NCI-H1105 treated with DMSO at 0.1 percent for 48 hours (cell line): ENCODE measurements at places on chromosomes 13 and 19.

GRCh38 chr19:5153601-5154128 is 184.8 kb downstream of the KDM4B start:
- DNase-seq: no peak

DNA sequence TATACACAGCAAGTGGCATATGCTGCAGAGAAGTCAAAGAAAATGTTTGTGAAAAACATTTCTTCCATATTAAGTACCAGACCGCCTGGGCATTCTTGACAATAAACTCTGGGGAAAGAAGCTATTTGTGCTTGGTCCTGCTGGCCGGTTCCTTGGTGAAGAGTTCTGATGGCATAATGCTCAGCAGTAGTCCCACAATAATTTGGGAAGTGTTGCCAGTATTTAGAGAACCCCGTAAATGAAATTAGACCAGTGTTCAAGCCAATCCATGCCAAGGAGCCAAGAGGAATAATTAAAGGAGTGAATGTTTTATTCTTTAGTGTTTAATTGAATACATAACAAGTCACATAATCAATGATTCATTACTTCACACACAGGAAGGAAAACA is 6.3 kb downstream of the KCTD12 start:
- DNase-seq: no peak

GRCh38 chr19:30516531-30516930 is 144.3 kb downstream of the ZNF536 start:
- DNase-seq: no peak

DNA sequence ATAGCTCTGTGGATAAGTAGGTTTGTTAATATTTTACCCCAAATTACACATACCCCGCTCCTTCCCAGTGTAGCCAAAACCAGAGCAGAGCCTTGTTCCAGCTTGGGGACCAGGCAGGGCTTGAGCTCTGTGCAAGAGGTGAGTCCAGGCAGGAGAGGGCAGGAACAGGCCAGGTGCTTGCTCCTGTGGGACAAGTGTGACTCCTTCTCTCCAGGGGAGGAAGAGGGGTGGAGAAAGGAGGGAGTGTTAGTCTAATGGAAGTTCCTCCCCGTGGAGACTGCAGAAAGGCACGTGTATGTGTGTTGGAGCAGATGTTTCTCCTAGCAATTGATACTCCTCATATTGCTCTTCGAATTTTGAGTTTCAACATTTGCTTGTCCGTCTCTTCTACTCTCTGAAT is 201.0 kb downstream of the FGF9 start:
- no peak for DNase-seq

DNA sequence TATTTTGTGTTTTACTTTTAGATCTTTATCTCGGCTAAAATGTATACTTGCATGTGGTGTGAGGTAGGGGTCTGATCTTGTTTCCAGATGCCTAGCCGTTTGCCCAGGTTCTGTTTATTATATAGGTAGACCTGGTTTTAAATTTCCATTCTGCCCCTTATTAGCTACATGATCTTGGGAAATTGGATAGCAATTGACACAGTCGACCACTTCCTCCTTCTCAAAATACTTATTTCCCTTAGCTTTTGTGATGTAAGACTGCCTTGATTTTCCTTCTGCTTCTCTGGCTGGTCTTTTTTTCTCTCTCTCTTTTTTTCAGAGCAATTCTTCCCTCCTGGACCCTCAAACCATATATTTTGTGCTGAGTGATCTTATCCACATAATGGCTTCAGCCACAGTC is 3.0 kb upstream of the PGLYRP1 start:
- no peak for DNase-seq

GRCh38 chr13:23322353-23323336 is 110.9 kb downstream of the SACS start:
- peak; percentile 68 for DNase-seq

GRCh38 chr19:23916991-23917390 is 2.3 kb downstream of the ZNF726 start:
- no peak for DNase-seq

DNA sequence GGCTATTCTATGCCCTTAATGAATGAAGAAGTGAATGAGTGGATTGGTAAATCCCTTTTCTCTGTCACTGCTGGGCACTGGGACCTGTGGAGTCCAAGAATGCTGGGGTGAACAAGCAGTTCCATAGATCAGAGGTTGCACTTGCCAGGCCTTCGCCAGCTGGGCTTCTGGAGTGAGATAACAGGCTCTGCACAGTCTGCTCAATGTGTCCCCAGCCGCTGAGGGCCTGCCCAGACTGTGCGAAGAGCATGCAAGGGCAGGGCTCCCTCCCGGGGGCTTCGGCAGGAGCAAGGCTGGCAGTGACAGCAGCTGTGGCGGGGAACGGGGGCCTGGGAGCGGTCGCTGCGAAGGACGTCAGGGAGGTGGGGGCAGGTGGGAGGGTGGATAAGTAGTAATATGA is 51.3 kb downstream of the ZNF536 start:
- no peak for DNase-seq

DNA sequence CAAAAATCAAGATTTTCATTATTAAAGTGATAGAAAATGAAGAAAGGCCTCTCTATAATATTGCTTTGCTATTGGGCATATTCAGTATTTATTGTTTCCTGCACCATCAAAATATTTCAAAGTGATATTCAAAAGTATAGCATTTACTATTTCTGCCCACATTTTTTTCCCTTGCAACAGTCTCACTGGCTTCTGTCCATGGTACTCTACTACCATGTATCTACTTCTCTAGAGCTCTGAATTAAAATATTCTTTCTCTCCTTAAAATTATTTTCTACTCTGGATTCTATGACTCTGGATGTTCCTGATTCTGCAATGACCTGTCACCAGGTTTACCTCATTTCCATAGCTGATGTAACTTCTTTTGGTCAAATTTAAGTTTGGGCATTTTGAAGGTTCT is 1508.3 kb upstream of the PRR20A start:
- DNase-seq: no peak

DNA sequence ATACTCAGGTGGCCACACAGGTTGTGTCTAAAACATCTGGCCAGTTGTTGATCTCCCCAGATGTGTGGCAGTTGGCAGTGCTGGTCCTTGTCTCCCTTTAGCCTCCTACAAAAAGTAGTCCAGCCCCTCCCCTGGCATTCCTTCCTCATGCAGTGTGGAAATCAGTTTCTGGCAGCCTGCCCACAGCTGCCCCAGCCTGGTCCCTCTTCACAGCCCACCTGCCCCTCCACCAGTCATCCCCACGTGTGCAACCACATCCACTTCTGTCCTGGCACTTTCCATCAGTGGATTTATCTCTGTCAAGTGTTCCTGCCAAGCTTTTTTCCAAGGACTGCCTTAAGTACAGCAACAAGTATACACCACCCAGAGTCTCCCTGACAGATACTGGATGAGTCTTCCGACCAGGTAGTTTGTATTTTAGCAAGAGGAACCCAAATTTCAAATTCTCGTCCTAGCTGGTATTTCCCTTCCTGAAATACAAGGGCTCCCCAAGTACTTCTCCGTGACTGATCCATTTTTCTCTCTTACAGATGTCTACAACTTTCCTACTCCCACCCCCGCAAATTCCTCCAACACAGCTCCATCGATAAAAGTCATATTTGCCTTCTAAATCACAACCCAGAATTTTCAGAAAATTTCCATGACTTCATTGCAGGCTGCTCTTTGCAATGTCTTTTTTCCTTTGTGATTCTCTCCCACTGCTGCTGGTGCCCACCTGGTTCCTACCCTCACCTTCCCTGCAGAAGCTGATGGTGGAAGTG is 313.5 kb downstream of the FOXO1 start:
- no peak for DNase-seq

DNA sequence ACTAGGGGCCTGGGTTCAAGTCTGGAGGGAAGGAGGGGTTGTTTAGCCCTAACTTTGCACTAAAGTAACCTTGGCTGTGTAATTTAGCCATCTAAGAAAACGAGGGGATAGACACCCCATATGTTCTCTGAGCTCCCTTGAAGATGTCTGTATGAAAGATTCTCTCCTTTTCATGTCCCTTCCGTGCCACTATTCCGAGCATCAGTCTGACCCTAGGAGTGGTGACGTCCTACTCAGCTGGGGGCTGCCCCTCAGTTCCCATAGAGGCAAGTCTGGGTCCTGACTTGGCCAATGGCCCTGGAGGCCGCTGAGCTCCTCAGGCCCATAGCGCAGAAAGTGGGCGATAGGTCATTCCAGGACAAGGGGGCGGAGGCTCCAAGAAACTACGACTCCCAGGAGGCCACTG is 790 bp upstream of the WDFY2 start:
- no peak for DNase-seq

- DNase-seq: no peak
Measured at GRCh38 chr13:111919286-111919685, 147.7 kb upstream of the SOX1 start.

DNA sequence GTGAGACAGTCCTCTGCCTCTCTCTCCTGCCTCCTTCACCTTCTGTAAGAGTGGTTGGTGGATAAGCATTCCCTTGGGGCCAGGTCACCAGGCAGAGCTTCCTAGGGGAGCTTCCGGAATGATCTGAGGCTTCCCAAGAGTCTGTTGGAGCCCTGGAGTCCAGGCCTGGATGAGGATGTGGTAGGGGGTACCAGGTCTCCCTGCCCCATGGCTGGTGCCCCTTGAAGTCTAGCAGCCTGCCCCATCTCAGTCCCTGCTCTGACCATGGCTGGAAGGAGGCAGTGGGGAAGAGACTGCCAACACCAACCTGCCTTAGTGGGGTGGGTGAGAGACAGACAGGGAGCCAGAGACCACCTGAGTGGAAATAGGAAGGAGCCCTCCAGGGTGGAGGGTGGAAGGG is 1316.9 kb downstream of the UQCRFS1 start:
- no peak for DNase-seq

- no peak for DNase-seq
Measured at GRCh38 chr19:1699998-1700732, 47.8 kb upstream of the TCF3 start.

DNA sequence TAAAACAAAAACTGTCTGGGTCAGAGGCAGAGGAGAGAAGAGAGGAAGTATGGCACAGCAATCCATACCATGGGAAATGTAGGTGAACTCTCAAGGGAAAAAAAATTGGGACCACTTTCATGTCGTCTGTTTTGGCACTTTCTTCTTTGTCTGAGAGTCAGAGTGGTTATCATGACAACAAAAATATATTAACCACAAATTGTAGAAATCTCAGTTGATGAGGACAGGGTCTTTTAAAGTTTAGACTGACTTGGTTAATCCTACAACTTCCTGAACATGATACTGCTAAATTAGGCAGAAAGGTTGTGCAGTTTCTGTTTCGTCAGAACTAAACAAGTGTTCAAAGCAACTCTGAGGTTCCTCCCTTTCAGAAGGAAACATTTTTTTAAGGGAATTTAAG is 15.2 kb downstream of the KLF5 start:
- no peak for DNase-seq

DNA sequence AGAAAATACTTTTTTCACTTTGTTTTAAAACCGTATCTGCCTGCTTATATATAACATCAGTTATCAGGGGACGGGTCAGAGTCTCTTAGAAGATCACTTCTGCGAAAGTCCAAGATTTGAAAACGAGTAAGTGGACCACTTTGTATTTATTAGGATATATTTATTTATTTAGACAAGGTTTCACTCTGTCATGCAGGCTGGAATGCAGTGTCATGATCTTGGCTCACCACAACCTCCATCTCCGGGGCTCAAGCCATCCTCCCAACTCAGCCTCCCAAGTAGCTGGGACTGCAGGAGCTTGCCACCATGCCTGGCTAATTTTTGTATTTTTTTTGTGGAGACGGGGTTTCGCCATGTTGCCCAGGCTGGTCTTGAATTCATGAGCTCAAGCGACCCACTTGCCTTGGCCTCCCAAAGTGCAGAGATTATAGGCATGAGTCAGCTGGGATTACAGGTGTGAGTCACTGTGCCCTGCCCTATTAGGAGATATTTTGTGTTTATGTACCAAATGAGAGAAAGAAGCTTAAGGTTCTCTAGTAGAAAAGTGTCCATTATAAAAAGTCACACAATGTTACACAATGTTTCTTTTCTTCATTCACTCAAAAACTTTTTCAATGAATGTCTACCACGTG is 39.5 kb downstream of the RASL11A start:
- no peak for DNase-seq

- no peak for DNase-seq
Measured at GRCh38 chr13:31894931-31895330, 136.6 kb upstream of the FRY start.

DNA sequence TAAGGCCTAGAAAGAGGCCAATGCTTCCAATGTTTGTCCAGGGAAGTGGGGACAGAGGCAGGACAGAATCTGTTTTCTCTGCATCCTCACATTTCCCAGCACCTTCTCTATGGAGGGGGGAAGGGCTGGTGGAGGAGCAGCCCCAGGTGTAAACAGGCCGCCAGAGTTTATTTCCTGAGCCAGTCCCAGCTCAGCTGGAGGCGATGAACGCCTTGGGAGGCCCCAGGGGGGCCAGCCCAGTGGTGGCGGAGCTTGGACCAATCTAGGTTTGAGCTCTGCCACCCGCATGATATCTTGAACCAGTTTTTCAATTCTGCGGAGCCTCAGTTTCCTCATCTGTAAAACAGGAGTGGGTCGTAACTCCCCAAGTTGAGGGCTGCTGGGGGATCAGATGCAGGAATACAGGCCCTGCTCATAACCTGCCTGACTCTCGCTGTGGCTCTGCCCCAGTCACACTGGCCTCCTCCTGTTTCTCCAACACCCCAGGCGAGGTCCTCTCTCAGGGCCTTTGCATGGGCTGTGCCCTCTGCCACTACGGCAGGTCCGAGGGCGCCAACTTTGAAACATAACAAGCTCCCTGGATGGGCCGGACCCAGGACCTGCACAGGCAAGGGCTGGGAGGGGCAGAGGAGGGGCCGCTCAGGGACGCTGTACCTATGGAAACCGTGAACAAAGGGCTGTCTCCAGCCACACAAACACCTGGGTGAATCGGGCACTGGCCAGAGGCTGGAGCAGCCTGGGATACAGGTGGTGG is 1.1 kb downstream of the TNFAIP8L1 start:
- no peak for DNase-seq

GRCh38 chr13:30299786-30300185 is 7.6 kb downstream of the KATNAL1 start:
- no peak for DNase-seq

DNA sequence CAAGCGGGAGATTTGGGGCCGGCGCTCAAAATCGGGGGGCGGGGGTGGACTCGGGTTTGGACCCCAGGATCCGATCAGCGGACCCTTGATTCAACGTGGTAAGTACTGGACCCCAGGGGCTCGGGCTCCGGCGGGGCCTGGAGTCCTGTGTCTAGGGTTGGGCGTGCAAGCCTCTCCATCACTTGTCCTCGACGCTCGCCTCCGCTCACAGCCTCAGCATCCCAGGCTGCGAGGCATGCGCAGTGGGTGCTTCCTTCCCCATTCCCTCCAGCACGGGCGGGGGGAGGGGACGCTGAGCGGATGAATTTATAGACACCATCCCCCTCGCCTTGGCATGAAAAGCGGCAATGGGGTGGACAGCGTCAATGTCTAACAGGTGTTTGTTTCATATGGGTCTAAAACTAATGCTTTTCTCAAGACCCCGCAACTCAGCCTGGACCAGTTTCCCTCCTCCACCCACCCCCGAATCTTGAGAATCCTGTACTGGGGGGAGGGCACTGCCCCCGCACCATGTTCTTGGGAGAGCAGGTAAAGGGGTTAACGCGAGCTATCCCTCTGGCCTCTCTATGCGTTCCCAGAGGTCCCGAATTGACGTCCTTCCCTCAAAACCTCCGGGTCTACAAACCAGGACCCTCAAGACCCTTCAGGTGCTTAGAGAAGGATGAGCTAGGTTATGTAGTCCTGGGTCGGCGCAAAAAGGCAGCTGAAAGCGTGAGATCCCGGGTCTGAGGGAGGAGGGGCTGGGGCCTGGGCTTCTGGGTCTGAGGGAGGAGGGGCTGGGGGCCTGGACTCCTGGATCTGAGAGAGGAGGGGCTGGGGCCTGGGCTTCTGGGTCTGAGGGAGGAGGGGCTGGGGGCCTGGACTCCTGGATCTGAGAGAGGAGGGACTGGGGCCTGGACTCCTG is 579 bp downstream of the CPT1C start:
- peak; percentile 78 for DNase-seq

- peak; percentile 84 for DNase-seq
Measured at GRCh38 chr19:58154679-58155648, 4.4 kb upstream of the ZNF329 start.
